ENCODE measurements at places on chromosomes 5 and 9.

DNA sequence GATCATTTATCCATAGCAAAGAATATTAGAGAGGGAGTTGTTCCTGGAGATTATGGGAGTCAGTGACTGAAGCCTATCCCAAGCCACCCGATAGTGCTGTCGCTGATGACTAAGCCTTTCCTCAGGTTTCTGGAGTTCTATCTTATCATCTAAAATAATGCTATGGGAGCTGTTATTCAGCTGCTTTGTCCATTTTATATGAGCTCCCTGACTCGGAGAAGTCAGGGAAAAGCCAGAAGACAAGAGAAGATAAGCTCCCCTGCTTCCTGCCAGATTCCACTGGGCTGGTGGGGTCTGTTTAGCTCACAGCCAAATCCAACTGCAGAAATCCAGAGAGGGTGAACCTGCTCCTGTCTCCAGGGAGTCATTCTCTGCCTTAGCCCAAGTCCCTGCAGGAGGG, 148.2 kb downstream of the DROSHA start:
- DNase-seq: no peak

GRCh38 chr5:172833372-172833685, 722 bp upstream of the ERGIC1 start:
- no peak for DNase-seq

- no peak for DNase-seq
Observed at GRCh38 chr9:21137020-21137419, 4.6 kb downstream of the IFNW1 start.

DNA sequence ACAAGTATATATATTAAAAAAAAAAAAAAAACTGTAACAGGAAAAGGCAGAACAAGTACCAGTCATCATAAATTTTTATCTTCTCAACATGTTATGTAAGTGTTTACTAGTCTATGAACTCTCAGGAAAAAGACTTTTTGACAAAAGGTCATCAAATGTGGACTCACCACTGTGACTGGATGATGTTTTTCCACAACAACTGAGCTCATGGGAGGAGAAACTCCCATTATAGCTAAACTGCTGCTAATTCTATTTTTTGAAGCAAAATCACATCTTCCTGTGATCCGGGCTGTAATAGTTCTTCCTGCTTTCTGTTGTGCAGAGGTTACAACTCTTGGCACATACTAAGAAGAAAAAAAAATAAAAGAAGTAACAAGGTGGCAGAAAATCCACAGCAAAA, 39.6 kb downstream of the POC5 start:
- no peak for DNase-seq

DNA sequence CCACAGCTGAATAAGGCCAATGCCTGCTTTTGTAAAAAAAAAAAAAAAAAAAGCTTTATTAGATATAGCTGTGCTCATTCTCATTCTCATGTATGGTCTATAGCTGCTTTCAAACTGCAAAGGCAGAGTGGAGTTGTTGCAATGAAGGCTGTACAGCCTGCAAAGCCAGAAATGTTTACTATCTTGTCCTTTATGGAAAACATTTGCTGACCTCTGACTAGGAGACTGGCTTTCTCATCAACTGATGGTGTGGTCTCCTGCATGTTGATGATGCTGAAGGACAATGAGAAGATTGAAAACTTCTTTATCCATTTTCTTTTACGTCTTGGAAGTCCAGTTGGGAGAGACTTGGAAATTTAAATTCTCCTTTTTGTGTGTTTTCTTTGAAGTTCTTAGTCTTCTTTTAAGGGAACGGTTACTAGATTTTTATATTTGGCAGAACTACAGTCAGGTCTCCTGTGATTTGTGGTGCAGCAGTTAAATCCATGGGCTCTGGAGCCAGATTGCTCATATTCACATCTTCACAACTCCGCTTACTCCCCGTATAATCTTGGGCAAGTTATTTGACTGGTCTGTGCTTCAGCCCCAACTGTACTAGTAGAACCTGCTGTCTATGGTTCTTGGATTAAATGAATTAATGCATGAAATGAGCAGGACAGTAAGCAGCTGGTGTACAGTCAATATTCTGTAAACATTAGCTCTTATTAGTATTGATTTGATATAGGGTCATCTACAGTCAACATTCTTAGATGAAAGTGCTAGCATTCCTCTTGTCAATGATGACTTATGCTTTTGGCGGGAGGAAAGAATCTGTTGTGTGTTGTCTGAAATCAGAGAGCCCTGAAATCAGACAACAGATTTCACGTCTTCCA, 39.7 kb upstream of the BASP1 start:
- no peak for DNase-seq

DNA sequence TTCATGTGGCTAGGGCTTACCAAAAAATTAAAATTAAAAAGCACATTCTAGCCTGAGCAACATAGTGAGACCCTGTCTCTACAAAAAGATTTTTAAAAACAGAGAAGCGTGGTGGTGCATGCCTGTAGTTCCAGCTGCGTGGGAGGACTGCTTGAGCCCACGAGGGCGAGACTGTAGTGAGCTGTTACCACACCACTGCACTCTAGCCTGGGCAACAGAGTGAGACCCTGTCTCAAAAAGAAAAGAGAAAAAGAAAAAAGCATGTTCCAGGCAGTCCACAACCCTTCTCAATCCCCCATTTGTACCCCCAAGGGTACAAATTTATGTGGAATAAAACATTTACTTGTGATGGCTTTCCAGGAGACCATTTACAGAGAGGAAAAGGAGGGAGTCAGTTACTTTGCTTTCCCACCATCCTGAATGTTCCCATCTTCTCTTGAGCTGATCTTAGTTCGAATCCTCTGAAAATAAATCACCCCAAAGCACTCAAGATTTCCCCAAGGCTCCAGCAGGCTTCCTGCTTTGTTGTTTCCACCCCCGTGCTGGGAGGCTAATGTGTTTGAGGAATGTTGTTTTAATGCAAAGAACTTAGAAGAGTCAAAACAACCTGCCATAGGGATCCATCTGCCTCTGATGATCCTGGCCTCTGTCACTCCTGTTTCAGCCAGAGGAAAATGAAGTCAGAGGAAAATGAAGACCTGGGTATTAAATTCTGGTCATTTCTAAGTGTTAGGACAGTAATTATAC, 384.7 kb downstream of the BNC2 start:
- DNase-seq: no peak

- no peak for DNase-seq
Observed at GRCh38 chr9:6884101-6884500, 126.3 kb downstream of the KDM4C start.

GRCh38 chr5:180197016-180197702, 11.9 kb downstream of the RASGEF1C start:
- DNase-seq: peak; percentile 28

DNA sequence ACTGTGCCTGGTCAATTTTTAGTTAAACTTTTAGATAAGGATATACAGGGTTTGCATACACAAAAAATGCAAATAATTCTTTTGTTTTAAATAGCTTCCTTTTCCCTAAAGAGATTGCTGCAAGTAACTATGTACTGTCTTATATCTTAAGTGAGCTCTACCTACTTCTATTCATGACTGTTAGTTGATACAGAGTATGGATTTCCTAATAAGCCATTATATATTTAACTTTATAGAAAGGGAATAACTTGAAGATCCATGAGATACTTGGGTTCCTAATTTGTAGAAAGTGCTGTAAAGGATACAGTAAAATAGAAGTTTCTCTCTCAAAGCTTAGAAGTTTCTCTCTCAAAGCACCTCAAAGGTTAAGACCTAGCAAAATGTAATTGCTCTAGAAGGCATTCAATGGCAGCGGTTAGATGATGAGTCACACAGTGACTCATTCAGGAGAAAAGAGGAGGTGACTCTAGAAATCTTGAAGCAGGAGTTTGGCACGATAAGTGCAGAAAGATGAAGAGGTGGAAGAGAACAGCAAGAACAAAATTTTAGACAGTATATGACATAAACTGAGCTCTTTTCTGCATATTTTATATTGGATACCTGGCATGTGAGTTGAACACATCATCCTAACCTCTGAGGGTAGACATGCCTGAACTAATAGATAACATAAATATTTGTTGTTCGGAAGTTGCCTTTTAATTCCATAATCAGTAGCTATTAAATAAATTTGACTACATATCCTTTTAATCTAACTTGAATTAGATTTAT, 5.5 kb upstream of the DNAJC21 start:
- no peak for DNase-seq

Data from NCI-H524 (cell line).